ENCODE measurements at places on chromosomes 4 and X.

GRCh38 chr4:5770051-5770450 lies 59.0 kb downstream of the EVC start:
- DNase-seq, result no peak

GRCh38 chr4:165784672-165785071 lies 88.4 kb upstream of the TLL1 start:
- DNase-seq, result no peak

DNA sequence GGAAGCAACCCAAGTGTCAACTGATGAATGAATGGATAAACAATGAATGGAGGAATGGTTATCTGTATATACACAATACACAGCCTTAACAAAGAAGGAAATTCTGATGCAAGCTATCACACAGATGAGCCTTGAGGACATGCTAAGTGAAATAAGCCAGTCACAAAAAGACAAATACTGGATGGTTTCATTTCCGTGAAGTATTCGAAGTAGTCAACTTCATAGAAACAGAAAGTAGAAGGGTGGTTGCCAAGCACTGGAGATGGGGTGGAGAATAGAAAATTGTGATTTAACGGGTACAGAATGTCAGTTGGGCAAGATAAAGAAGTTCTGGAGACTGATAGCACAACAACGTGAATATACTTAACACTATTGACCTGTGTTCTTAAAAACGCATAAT lies 28.2 kb downstream of the CENPU start:
- DNase-seq, result no peak

GRCh38 chrX:48021026-48021900 lies 14.5 kb downstream of the SPACA5 start:
- peak; percentile 58 for DNase-seq

GRCh38 chrX:103343105-103343504 lies 13.1 kb downstream of the TCEAL7 start:
- no peak for DNase-seq

GRCh38 chr4:168487282-168488035 lies 7.2 kb upstream of the DDX60L start:
- no peak for DNase-seq

GRCh38 chr4:84965553-84966381 lies 723 bp downstream of the WDFY3 start:
- DNase-seq, result no peak

DNA sequence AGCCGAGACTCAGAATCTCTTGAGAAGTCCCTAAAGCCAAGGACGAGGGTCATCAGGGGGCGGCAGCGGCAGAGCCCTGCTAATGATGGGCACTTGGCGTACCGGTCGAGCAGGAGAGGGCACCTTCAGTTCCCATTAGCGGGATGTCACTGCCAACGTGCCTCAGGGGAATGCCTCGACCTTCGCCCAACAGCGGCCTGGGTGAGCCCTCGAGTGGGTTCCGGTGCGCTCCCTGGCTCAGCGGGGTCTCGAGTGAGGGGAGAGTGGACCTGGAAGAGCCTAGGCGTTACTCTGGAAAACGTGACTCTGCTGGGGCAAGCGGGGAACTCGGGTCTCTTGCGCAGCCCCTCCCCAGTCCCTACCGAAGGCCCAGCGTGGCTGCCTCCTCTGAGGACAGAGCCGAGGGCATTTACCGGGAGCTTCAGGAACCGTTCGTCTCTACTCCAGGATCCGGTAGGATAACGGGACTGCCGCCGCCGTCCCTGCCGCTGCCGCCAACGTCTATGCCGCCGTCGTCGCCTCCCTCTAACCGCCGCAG lies 36.9 kb downstream of the PGRMC1 start:
- DNase-seq, result no peak

DNA sequence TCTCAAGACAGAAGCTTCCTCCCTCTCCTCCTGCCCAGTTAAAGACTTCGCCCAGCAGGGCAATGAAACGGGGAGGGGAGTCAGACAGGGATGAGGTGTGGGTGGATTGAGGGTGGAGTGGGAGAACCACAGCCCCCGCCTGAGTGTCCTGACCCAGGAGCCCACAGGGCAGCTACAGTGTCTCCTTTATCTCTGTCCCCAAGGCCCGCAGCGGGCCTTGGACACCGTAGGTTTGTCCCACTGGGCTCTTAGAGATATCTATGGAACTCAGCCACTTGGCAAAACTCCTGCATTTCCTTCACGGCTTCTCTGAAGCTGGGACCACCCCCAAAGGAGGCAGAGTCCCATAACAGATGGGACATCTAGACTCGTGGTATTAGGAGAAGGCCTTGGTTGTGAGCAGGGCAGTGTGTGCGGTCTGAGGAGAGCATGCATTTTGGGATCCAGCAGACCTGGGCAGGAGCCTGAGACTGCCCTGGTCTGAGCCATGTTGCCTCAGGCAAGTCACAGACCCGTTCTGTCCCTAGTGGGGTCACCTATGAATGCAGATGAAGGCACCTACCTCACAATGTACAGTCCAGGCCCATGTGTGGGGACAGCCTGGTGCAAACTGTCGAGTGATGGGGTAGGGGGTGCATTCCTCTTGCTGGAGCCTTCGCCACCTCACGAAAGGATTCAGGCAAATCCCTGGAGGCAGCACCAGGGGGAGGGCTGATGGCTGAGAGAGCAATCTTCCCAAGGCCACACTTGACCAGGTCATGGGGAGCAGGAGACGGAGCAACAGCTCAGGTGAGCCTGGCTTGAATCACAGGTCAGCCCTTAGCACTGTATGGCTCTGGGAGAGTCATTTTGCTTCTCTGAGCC lies 225.7 kb upstream of the PSAPL1 start:
- no peak for DNase-seq

GRCh38 chr4:139633195-139633594 lies 32.4 kb upstream of the MGST2 start:
- DNase-seq, result no peak

DNA sequence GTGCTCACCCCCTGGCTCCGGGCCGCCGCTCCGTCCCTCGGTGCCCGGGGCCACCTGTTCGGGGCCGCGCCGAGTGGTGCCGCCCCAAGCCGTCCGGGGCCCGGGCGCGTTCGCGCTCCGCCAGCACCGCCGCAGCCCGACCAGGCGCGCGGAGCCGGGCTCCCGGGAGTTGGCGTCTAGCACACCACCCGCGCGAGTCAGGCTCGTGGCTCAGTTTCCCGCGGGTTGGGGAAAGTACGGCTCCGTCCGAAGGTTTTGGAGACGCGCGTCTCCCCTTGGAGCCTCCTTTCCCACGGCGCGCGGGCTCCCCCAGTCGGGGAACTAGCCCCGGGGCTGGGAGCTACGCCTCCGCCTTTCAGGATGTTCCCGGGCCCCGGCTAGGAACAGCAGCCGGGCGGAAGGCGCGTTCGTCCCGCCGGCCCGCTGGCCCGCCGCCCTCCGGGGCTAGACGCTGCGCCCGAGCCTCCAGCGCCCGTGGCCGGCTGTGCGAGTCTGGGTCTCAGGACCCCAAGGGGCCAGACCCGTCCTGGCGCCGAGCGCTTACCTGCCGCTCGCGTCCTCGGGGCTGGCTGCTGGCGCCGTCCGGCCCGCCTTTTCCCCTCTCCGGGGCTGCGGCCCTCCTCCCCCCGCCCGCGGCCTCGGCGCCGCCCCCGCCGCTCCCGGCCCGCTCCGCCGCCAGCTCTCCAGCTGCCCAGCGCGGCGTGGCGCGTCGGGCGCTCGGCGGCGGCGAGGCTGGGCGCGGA lies at the start of gene ADGRG2:
ADGRG2 (minus strand) TSS at position 571 of the 743 bp plus-strand sequence. CDS start 53,634 bp downstream, outside the sequence.
- DNase-seq, result no peak

GRCh38 chr4:7805533-7806337 lies 133.9 kb downstream of the AFAP1 start:
- no peak for DNase-seq

DNA sequence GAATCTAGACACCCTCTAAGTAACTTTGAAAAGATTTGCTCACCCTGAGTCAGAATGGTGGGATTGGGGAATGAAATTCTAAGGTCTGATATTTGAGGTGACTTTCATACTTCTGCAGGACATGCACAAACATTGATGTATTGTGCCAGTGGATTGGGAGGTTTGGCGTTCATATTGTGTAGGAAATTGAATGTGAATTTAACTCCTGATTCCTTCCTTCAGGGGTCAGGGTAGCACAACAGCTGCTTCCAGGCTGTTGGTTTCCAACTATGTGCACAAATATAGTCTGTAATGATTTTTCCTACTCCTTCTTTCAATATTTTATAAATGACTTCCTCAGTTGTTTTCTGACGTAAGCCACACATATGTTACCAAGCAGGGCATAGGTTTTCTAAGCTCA lies 3.1 kb downstream of the IL1RAPL1 start:
- no peak for DNase-seq

DNA sequence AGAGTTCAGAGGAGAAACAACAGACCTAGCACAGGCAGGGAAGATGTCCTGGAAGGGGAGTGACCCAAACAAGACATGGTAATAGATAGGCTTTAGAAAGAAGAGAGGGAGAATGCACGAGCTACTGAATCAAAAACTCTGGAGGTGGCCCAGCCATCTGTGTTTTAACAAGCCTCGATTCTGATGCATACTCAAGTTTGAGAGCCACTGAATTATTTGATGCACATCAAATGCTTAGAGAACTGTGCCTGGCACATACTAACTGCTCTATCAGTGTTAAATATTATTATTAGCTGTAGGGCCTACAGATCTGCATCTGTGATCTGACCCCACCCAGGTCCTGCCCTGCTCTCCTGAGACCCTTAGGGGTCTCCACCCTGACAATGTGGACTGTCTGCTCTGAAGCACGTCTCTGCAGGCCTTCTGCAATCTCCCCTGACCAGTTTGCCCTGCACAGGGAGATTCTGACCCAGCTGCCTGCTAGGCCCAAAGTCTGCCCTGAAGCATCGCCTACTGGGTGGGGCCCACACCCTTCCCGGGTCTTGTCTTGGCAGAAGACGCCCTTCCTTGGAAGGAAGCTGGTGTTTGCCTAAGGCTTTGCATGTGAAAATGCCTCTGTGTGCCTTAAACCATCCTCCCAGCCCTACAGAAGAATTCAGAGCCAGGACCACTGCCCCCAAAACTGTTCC lies 201.5 kb upstream of the KLF3 start:
- DNase-seq, result no peak

GRCh38 chrX:95628796-95629195 lies 1055.8 kb upstream of the DIAPH2 start:
- DNase-seq, result no peak

- DNase-seq, result no peak
These were observed at the start of gene FGFR3 for GRCh38 chr4:1792832-1793495. FGFR3 (plus strand) TSS chr4:1793293; CDS start chr4:1793935, 642 bp downstream.

DNA sequence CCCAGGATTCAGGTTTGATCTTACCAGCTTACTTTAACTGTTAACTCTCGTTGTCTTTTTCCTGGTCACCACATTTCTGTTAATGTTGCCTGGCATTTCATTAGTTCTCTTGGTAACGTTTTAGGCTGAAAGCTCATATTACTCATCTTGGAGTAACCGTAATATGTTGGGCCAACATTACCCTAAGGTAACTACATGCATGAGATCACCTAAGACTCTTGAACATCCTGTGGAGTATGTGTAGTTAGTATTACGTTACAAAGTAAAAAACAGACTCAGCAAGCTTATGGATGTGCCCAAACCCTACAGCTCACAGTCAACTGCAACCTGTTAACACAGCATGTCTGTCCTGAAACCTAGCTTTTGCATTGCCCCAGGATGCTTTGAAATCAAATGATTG lies 203.3 kb upstream of the HS3ST1 start:
- no peak for DNase-seq

- DNase-seq, result no peak
These were observed 211.1 kb downstream of the RELL1 start for GRCh38 chr4:37475087-37475486.

- DNase-seq, result no peak
These were observed 35.1 kb downstream of the FHL1 start for GRCh38 chrX:136182414-136182813.

DNA sequence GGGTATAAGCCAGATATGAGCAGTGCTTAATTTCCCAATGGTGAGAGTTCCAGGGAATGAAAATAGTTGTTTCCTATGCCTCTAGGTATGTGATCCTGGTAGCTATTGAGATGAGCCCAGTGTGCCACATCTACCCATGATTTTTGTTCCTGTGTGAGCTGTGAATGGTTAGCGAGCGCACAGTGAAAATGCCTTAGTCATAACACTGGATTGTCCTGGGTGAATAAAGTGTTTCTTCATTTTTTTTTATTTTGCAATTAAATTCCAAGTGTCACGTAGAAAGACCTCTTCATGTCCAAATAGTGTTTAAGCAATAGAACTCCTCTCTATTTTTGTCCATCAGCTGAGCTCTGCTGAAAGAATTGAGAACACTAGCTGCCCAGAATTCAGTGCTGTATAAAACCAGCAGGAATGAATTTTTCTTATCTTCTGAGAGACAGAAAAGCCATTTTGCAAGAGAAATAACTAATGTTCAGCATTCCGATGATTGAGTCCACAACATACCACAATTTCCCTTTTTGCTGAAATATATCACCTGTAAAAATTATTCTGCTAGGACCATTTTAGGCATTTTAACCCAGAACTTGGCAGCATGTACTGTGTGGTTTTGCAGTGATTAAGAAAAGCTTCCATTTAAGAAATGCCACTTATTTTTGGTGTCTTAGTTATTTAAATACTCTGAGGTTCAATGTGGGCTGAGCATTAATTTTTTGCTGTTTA lies 5.6 kb downstream of the MAOA start:
- no peak for DNase-seq

DNA sequence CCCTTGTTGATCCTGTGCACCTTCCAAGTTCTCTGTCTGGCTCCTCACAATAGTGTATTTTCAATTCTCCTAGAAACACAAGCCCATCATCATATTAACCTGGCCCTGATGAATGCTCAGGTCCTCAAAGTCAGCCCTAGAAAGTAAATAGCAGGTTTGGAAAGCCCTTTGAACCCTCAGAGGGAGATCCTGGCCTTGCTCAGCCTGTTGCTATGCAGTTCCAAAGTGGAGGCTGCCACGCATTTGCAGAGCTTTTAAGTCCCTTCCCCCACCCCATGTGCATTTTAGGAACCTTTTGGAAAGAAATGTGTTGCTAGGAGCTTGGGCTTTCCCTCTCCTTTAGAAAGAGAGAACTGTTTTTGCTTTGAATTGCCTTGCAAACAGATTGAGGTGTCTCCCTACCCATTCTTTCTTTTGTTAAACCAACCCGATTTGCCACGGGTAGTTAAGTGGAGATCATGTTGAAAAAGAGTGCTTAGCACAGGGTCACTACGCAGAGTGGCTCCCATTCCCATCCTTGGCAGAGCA lies 12.2 kb downstream of the MAMLD1 start:
- DNase-seq, result no peak

DNA sequence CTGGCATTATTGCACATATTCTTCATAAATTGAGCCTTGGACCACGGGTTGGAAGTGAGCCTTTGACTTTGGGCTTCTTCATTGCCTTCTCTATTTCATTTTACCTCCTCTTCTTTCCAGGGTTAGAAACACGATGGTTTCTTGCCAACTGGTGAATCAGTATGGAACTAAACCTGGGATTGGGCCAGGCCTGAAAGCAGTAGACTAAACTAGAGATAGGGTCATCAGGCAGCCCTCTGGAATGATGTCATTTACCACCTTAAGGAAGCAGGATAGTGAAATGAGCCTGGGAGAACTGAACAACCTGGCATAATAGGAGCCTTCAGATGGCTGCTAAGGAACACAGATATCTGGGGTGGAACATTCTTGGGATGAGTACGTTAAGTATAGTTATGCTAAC lies 67.5 kb upstream of the ATP8A1 start:
- no peak for DNase-seq

DNA sequence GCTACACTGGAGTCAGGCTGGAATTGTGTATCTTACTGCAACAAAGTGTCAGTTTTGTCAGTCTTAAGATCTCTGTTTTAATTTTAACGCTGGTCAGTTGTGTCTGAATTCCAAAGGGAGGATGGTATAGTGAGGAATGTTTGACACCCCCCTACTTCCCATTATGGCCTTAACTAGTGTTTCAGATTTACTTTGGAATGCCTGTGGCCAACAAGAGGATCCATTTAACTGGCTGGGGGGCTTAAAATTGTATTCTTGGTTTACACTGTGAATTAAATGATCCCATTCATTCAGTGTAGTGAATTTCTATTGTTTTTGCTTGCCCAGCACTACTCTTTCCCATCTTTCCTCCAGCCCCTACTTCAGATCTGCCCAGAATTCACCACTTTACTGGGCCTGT lies 75.8 kb upstream of the IQCM start:
- no peak for DNase-seq
